ENCODE measurements at places on chromosomes 5 and 9. TPM values are rescaled to one million over a fixed set of nuclear protein-coding genes. Genes with fewer than 3 reads are reported as not detected.

LECT2 gene
- total RNA-seq, result not detected

ELOVL7 gene
- 24.3 TPM for total RNA-seq

DMRT3 gene
- total RNA-seq, result not detected

- no peak for DNase-seq
Measured at GRCh38 chr5:98130261-98131035, 643.0 kb upstream of the RGMB start.

WDR38 gene
- total RNA-seq, result not detected

GRCh38 chr5:139445325-139446170, 6.2 kb upstream of the DNAJC18 start:
- no peak for DNase-seq

GRCh38 chr5:115514220-115514619, 30.4 kb downstream of the FEM1C start:
- no peak for DNase-seq

PCDHGA10 gene
- total RNA-seq, result 0.13 TPM

PCDH1 gene
- 101 TPM for total RNA-seq

- DNase-seq, result no peak
Measured at GRCh38 chr5:111856876-111857466, 100.0 kb upstream of the NREP start.

WHRN gene
- total RNA-seq, result 21.9 TPM

- DNase-seq, result peak; percentile 2
Measured at GRCh38 chr9:77291714-77292113, 114.4 kb downstream of the VPS13A start.

- no peak for DNase-seq
Measured at GRCh38 chr5:134136771-134137170, 22.3 kb downstream of the TCF7 start.

INSL4 gene
- not detected for total RNA-seq

CAVIN4 gene
- total RNA-seq, result 0.83 TPM

DNA sequence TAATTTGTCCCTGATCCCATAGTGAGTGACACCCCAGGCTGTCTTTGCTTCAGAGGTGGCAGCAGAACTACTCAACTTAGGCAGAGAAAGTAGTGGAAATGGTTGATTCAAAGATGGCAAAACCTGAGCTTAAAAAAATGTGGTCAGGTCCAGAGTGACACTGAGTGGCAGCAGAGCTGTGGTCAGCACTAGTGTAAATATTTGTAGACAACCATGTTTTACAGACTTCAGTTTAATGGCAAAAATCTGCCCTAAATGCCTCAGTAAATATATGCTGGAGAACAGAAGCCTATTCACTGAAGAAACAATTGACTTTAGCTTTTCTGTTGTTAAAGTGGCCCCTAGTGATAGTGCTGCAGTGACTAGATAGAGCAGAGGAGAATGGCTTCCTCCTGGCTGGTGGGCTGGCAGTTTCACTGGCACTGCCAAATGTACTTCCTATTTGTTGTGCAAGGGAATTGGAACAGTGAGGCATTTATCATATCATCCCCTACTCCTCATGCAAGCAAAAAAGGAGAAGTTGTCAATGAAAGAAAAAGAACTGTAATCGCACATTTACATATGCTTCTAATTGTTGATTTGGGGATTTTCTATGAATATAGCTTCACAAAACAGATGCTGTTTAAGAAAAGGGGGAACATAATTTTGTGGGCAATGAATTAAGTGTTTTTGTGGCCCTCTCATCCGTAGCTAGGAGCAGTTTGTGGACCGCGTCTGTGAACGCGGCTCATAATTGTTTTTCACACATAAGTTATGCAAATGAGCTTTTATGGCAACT, 12.0 kb downstream of the PBX3 start:
- no peak for DNase-seq

SLC6A18 gene
- total RNA-seq, result not detected

DNA sequence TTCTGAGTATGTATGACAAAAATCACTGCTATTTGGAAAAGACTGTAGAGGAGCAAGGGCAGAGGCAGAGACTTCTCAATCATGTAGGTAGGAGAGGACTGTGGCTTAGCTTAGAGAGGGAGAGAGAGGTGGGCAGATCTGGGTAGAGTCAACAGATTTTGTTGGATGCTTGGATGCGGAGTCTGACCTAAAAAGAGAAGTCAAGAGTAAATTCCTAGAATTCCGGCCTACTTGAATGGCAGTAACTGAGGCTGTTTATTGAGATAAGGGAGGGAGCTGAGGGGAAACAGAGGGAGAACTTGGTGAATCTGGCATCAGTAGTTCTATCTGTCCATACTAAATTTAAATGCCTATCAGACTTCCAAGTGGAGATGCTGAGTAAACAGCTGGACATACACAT, 2.4 kb downstream of the TICAM2 start:
- DNase-seq, result no peak

- DNase-seq, result no peak
Measured at GRCh38 chr5:27523629-27524028, 485.2 kb upstream of the CDH9 start.

C5orf58 gene
- total RNA-seq, result not detected

ORM2 gene
- total RNA-seq, result not detected

- DNase-seq, result peak; percentile 96
Measured at GRCh38 chr9:38008168-38009034, 60.6 kb downstream of the SHB start.

- DNase-seq, result no peak
Measured at GRCh38 chr5:156405988-156406387, 79.0 kb downstream of the SGCD start.

FAM120A gene
- total RNA-seq, result 171 TPM

- no peak for DNase-seq
Measured at GRCh38 chr9:135601988-135602387, 37.4 kb downstream of the GLT6D1 start.

DNA sequence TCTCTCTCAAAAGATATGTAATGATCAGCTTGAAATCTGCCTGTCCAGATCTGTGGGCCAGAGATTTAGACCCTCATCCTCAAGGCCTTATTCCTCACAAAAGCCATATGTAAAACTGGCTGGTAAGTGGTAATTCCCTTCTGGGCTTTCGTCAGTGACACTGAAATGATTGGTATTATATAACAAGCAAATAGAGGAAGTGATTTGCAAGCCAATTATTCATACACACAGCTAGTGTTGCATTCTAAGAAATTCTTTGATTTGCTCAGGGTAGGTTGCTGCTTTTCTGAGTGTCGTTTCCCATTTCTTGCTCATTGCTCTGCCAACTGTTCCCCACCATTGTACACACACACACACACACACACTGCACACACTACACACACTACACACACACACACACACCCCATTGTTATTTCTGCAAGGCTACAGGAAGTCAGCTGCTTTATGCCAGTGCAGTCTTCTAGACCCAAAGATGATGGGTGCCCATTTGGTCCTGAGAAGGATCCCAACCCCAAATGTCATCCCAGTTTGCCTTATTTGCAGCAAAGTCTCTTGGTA, 76.8 kb downstream of the PRLR start:
- no peak for DNase-seq

- no peak for DNase-seq
Measured at GRCh38 chr5:14591548-14591947, 10.0 kb downstream of the OTULINL start.

ZNF618 gene
- total RNA-seq, result 0.23 TPM

GRCh38 chr9:119050281-119050680, 319.0 kb downstream of the BRINP1 start:
- DNase-seq, result no peak

- DNase-seq, result no peak
Measured at GRCh38 chr9:11144746-11145145, 531.9 kb upstream of the PTPRD start.

LCN9 gene
- not detected for total RNA-seq

DNA sequence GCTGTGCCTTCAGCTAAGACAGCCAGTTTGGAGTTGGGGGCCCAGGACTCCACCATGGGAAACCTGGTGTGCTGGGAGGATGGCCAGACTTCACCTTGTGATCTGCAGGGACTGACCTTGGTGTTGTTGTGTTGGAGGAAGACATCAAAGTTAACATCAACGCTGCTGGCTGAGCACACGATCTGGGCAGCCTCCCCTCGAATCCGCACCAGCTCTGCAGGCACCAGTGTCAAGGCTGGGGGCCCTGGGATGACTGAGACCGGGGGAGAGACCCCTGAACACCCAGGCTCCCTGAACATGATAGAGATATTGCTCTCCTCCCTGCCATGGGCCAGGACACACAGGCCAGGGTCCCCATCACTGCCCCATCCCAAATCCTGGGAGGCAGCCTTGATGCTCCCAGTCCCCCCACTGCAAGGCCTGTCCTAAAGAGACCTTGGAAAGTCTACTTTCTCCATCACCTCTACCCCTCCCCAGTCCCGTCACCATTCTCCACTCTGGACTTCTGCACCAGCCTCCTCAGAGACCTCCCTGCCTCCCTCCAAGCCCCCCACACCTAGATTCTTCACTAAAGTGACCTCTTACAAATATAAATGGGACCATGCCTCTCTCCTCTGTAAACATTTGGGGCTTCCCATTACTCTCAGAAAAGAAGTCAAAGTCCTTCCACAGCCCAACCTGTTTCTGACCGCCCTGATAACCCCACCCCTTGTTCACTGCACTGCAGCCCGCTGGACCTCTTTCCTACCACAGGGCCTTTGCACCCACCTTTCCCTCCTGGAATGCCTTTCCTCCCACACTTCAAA, 8.2 kb downstream of the CSF1R start:
- no peak for DNase-seq

GRCh38 chr5:164207646-164208045, 702.2 kb downstream of the MAT2B start:
- no peak for DNase-seq

DNA sequence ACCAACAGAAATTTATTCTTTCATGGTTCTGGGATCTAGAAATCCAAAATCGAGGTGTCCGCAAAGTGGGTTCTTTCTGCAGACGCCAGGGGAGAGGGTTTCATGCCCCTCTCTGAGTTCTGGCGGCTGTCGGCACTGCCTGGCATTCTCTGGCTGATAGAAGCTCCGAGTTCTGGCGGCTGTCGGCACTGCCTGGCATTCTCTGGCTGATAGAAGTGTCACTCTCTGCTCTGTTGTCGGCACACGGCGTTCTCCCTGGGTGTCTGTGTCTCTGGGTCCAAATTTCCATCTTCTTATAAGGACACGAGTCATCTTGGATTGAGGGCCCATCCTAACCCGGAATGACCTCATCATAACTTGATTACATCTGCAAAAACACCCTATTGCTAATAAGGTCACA, 7.6 kb downstream of the GFI1B start:
- no peak for DNase-seq

PITX1 gene
- 27.8 TPM for total RNA-seq

DNA sequence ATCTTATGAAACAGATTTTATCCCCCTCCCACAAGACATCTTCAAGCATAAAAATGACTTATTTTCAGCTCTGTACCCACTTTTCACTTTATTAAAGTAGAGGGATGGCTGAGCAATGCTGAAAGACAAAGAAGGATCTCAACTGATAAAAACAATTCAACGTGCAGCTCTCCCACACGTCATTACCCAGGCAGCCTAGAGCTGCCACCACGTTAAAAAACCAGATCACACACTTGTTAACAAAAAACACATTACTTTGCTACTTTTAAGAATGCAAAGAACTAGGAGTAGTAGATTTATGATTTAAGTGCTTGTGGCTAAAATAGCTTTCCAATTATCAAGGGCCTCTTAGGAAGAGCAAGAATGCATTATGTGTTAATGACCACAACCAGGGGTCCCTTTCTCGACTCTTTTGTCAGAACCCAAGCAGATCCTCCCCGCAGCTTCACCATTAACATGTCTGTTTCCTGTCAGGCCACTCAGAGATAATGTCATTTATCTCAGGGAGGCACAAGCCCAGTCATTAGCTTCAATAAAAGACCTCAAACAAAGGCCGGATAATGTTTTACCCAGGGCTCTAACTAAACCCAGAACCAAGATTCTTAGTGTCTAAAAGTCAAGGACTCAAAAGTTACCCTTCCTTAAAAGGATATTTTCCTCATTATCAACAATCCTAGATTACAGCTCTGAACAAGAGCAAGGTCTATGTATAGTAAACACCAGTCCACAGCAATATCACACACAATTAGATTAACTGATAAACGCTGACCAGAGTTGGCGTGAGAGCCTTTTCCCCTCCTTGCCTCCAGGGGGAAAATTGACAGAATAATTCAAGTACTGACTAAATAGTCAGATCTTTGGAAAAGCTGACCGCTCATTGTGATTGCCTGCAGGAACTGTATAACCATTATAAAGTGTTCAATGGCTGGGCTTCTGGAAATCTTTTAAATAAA, 7.5 kb downstream of the ZNF608 start:
- no peak for DNase-seq

DNA sequence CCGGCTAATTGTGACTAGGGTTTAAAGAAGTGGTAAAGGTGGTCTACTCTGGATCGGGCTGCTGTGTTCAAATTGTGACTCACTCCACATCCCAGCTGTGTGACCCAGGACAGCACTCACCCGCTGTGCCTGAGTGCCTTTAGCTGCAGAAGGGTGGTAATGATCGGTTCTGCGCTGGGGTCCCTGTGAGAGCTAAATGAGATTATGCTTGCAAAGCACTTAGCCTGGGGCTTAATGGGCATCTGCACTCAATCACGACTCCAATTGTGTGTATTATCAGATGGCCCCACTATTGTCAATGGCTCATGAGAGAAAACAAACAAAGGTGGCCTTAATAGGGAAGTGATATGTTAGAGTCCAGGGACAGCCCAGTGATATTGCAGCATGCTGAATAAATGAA, 25.1 kb upstream of the TBC1D2 start:
- no peak for DNase-seq

ADAMTS2 gene
- total RNA-seq, result not detected

DNA sequence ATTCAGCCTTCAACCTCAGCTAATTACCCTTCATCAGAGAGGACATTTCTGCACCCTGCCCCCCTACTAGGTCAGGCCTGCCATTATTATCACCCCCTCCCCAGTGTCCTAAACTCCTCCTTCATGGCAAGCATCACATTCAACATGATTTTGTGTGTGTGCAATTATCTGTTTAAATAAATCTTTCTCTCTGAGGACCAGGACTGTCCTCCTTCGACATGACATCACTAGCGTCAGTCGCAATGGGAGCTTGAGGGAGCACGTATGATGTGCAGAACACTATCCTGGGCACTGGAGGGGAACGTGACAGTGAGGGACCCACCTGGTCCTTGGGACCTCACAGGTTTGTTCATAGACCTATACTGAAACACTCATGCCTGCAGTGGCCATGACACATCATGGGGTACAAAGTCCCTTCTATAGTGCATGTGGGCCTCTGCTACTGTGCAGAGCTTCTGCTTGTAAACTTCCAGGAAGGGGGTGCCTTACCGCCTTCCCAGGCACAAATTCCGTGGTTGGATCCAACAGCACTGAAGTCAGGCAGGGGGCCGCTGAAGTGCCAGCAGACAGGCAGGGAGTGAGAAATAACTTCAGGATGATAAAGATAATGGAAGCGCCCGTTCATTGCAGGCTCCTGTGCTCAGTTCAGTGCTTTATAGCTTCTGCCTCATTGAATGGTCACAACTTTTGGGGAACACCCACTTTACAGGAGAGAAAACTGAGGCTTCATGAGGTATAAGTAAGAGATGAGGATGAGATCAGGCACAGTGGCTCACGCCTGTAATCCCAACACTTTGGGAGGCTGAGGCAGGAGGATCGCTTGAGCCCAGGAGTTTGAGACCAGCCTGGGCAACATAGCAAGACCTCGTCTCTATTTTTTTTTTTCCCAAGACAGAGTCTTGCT, 36.0 kb upstream of the STXBP1 start:
- no peak for DNase-seq

- DNase-seq, result no peak
Measured at GRCh38 chr5:114060866-114061265, 301.0 kb upstream of the KCNN2 start.

Data from PC-9 (cell line).